Suppressor macrophage treated with lipopolysaccharide for 1 hour (primary cell): ENCODE measurements at places on chromosomes 4 and X.
A peak's percentile ranks its signal among the peaks of the same experiment; 100 is the strongest.

GRCh38 chr4:122716825-122717448 is 15.6 kb upstream of the BBS12 start:
- peak; percentile 74 for DNase-seq

DNA sequence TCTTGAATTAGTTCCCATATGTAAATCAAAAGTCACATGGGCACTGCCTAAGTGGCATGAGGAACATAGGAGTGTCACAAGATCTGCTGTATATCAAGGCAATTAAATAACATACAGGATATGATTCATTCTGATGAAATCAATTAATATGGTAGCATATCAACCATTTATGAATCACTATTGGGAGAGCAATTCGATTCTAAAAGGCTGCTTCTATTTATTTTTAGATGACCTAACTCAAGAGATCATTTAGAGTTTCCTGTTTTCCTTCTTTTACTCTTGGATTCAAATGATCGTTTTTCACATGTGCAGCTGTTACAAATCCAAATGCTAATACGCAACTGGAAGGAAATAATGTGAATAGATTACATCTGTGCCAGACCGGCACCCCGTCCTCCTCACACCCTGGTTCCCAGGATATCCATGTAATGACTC is 81.9 kb downstream of the HCCS start:
- DNase-seq, result peak; percentile 20

DNA sequence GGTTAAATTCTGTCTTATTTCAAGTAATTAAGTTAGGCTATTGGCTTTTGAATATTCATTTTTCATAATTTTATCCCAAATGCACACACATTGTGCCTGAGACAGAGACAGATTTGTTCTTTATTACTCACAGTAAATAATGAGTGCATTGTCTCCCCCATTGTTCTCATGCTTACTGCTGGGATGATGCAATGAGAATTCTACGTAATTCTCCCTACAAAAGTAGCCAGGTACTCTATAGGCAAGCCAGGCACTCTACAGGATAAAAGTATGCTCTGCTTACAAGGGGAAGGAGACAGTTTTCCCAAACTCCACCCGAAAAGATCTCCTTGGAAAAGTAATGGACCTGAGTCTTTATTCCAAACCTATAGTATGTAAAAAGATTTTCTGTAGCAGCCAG is 1890.7 kb upstream of the PCDH10 start:
- no peak for DNase-seq

GRCh38 chr4:92120810-92121498 is 182.8 kb upstream of the GRID2 start:
- no peak for DNase-seq

DNA sequence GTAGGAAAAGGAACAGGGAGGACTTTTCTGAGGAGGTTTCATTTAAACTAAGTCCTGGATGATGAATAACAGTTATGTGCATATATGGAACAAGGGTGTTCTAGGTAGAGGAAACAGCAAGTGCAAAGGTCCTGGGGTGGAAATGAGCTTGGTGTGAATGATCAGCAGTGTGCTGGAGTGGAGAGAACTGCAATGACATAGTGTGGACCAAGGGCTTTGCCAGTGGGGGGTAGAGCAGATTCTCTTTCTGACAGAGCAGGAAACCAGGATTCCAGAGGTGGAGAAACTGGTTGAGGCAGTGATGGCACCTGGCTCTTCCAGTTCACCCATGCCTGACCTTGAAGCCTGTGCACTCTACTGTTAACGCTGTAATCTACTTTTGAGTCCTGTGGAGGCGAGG is 1.7 kb downstream of the PPP1R3F start:
- no peak for DNase-seq

GRCh38 chrX:15816438-15816809 is 26.1 kb downstream of the ZRSR2 start:
- no peak for DNase-seq

DNA sequence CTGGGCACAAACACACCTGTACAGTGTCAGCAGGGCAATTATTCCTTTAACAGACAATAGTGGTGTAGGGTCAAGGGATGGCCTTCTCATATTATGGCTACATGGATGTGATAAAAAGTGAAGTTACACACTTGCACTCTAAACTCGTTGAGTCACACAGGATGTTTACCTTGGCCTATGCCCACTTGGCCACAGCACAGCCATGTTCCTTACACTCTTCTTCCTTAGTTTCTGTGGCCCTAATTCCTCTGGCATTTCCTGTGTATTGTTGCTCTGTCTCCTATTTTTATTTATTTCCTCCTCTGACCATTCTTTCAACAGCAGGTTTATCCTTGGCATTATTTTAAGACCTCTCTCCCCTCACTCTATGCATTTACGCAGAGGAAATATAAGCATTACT is 86.8 kb upstream of the NPFFR2 start:
- DNase-seq, result no peak

GRCh38 chrX:19790829-19791228 is 96.6 kb downstream of the SH3KBP1 start:
- DNase-seq, result no peak

GRCh38 chr4:14842964-14843630 is 159.2 kb upstream of the CPEB2 start:
- DNase-seq, result no peak

GRCh38 chrX:43211570-43211969 is 433.6 kb upstream of the PPP1R2C start:
- no peak for DNase-seq

- DNase-seq, result peak; percentile 38
Observed at GRCh38 chr4:40289366-40290188, 45.6 kb upstream of the CHRNA9 start.

GRCh38 chr4:104073229-104073628 is 353.4 kb upstream of the TACR3 start:
- DNase-seq, result no peak

DNA sequence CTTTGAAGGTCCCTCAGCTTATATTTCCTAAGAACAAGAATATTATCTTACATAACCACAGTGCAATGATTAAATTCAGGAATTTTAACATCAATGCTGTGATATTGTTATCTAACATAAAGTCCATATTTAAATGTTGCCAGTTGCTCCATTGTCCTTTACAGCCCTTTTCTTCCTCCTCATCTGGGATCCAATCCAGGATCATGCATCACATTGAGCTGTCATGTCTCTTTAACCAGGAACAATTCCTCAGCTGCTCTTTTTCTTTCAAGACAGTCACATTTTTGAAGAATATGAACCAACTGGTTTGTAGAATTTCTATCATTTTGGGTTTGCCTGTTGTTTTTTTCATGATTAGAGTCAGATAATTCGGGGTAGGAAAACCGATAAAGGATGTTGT is 12.0 kb downstream of the TMSB4X start:
- no peak for DNase-seq

DNA sequence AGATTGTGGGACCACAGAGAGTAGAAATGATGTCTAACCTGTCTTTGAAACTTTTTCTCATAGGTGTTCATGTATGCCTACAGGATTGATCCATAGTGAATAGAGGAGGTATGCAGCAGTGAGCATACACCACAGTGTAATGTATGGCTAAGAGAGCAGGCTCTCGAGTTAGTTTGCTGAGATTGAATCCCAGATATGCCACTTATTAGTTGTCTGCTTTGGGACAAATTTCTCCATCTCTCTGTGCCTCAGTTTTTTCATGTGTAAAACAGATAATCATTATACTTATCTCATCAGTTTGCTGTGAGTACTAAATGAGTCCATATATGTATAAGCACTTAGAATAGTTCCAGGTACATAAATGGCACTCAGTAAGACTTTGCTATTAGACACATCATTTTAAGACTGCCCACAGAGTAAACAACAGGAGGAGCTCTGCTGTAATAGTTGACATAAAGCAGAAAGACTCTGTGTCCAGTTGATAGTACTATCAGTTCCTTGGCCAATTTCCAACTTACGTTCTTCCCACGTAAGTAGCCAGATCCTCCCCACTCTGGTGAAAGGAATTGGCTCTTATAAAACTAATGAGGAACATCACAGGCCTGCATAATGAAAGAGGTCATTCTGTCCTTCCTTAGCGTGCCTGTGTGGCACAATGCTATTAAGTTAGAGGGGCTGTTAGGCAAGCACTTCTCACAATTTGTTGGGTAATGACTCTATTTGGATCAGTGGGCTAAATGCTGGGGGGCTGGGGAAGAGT is 20.7 kb upstream of the RNF150 start:
- no peak for DNase-seq

- DNase-seq, result peak; percentile 25
Observed at GRCh38 chr4:109046471-109047201, 255.8 kb downstream of the COL25A1 start.

DNA sequence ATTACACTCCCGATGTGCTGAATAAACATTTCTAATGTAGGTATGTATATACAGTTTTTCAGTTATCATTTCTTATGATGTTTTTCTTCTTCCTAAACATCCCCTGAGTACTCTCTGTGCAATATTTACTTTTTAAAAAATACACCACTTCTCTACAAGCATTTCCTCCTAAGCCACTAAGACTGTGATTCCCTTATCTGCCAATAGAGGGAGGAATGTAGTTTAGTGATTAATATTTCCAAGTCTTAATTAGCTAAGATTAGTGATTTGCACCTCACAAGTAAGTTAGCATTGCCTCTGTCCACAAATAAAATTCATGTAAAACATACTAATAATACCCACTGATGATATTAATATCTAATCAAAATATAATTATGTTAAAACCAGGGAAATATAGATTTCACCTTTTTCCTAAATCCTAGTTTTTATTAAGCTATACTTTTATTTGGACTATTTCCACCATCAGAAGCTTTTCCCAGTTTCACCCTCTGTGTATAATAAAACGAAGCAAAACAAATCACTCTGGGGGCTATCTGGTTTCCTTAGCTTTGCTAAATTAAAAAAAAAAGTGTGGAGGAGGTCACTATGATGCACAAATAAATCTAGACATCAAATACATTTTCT is 909.1 kb downstream of the FAT4 start:
- DNase-seq, result peak; percentile 9

DNA sequence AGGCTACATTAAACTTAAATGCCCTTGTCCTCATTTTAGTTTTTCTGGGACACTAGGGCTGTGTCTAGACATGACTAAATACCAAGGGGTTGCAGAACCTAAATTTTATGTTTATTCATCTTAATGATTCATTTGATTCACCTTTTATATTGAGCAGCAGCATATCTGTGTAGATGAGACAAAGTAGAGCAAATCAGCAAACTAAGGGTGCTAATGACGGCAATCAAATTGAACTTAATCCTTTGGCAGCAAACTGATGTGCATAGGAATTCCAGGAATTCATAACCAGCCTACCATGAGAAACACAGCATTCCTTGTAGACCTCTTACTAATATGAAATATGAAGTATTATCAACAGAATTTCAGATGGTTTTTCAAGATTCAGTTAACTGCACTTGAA is 25.1 kb downstream of the EPHA5 start:
- no peak for DNase-seq

GRCh38 chr4:110278127-110278526 is 79.7 kb upstream of the ELOVL6 start:
- no peak for DNase-seq

DNA sequence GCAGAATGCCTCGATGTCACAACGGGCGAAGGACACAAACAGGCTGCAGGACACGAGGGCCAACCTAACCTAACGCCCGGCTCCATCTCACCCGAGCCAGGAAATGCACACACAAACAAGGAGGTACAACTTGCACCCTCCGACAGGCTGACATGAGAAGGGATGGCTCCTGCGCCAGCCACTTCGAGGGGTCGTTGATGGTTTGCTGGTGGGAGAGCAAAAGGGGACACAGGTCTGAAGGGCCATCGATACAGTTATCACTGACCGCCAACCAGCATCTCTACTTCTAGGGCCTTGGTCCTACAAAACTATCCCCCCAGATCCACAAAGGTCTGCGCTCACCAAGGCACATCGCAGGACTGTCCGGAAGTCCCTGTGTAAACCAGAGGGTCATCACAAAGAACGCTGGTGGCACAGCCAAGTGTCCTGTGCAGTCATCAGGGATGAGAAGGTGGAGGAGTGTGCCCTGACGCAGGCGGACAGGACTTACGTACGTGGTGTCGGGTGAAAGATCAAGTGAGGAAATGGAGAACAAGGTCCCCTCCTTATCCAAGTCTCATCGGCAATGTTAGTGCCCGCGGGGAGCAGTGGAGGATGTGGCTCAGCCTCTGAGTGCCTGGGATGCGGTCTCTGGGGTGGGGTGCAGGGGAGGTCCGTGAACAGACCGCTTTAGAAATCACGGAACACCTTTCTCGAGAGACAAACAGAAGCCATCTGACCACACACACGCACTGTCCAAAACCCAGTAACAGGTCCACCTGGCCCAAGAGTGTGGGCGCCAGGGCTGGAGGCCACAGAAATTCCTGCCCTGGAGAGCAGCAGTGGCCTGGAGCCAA is 7.0 kb downstream of the MXD4 start:
- DNase-seq, result no peak

- no peak for DNase-seq
Observed at GRCh38 chr4:123699880-123700771, 303.5 kb downstream of the SPRY1 start.

GRCh38 chrX:132834741-132835140 is 123.7 kb downstream of the HS6ST2 start:
- no peak for DNase-seq

DNA sequence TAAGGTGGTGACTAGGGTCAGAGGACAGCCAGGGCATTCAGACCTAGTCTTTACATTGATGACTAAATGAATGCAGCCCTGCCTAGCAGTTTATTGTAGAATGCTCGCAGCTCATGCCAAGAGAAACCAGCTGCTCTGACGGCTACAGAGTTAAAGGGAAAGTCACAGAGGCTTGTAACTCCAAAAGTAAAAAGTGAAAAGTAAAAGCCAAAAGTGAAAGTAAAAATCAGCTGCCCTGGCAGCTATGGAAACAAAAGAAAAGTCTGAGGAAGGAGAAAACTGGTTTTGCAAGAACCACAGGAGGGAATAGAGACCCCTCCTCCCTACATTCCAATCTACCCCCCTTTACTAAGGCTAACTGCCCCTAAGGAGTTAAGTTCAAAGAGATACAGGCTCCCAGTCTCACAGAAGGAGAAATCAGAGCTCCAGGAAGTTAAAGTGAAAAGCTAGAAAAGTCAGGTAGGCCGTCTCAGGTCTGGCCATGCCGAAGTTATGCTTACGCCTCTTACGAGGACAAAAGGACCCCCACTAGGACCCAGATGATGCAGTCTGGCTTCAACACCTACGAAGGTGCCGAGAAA is 6.0 kb downstream of the GAGE10 start:
- DNase-seq, result no peak

DNA sequence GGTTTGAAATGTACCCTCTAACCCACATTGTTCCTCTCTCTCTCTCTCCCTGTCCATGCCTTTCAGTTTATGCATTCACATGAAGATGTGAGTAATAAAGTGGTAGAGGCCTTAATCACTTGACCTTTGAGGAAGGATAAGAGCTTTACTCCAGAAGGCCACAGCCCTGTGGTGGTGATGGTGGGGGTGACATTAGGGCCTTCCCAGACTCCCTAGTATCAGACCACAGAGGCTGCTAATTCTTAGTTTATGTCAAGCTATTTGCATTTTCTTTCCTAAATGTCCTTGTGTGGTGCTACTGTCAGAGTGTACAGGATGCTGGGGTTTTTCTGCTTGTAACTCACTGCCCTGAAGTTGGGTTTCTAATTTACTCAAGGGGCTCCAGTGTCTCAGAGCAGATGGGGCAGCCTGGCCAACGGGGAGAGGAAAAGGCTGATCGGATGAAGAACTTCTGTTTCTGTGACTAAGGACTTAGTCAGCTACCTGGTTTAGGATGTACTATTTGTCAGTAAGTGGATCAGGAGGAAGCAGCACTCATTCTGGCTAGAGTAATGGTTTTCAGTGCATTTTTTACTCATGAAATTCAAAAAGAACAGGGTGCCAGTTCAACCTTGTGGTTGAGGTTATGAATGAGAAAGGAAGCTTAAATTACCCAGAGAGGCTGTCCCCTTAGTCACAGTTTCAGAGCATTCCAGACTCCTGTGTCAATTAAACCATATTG is 509.6 kb upstream of the DIPK2B start:
- DNase-seq, result peak; percentile 66
